ENCODE measurements at places on chromosomes 13 and 19.

DNA sequence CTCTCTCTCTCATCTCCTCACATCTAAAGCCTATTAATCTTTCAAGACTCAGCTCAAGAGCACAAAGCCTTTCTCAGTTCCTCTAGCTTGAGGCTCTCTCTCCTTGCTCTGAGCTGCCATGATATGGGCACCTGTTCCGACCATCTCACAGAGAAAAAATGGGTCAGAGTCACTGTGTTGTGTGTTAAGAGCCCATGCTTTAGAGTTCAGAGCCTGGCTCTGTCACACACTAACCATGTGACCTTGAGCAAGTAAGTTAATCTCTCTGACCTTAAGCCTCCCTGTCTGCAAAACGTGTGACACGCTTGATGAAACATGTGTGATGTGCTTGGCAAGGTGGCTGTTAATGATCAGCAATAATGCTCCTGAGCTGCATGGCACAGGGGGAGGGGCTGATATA, 245.2 kb downstream of the DLEU7 start:
- peak; percentile 80 for DNase-seq

- DNase-seq, result peak; percentile 81
These were observed 1066.7 kb upstream of the PCDH20 start for GRCh38 chr13:62482351-62482750.

GRCh38 chr13:95756072-95756471, 79.1 kb downstream of the DNAJC3 start:
- DNase-seq, result no peak

GRCh38 chr13:48739386-48739964, 85.7 kb downstream of the CYSLTR2 start:
- no peak for DNase-seq

DNA sequence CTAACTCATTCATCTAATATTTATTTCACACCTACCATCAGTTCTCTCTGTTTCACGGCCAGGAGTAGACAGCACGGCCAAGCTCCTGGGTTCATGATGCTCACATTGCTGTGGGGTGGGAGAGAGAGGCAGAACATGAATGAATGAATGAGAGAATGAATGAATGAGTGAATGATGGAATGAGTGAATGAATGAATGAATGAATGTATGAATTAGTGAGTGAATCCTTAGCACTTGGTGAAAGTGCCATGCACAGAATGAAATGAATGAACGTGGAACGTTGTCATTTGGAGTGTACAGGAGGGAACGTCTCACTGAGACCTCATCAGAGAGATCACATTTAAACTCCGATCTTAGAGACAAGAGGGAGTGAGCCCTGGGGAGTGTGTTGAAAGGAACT, 11.9 kb upstream of the KIR2DL4 start:
- no peak for DNase-seq

DNA sequence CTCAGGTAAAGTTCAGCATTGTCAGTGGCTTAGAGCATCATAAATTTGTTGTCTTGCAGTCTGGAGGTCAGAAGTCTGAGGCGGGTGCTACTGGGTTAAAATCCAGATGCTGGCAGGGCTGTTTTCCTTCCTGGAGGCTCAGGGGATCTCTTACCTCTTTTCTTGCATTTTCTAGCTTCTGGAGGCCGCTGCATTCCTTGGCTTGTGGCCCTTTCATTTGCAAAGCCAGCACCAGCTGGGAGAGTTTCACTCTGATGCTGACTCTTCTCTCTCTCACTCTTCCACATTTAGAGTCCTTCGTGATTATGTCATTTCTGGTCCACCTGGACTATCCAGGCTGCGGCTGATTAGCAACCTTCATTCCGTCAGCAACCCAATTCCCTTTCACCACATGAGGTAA, 38.1 kb upstream of the SLC10A2 start:
- no peak for DNase-seq

DNA sequence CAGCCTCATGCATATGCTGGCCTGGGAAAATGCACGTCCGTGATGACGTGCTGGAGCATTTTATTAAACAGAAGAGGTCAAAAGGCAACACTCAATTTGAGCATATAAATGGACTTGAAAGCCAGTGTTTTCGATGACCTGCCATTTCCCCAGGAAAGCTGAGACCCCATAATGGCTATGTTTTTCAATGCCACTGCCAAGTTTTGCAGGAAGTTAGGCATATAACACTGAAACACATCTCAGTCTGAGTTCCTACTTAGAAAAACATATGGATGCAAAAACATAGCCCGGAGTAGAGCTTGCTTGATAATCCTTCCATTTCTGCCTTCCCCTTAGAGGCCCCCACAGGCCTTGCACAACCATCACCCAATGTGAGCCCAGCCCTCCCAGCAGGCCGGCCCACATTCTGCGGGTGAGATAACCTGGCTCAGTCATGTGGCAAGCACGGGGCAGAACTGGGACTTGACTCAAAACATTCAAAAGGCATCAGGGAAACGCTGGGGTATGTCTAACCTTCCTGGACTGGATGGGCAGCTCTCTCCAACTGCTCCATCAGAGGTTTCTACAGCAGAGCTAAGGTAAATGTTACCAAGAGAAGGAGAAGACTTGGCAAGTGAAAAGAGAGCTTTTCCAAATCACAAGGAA, 24.9 kb downstream of the EPS15L1 start:
- no peak for DNase-seq

- DNase-seq, result no peak
These were observed 477.1 kb upstream of the SGCG start for GRCh38 chr13:22703601-22704209.

DNA sequence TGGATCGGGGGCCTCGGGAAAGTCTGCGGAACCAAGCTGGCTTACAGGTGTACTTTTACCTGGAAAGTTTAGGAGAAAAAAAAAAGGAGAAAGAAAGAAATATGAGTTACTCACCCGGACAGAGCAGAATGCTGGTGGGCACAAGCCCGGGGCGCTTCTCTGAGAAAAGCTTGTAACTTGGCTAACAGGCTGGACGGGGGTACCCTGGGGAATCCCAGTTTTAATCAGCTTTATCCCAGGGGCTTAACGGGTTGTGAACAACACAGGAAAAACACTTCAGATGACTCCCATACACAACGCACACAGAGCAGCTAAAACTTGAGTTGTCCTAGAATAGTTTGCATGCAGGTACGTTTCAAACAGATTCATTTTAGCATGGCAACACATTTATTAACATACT, 37.3 kb downstream of the KLF2 start:
- DNase-seq, result peak; percentile 92

DNA sequence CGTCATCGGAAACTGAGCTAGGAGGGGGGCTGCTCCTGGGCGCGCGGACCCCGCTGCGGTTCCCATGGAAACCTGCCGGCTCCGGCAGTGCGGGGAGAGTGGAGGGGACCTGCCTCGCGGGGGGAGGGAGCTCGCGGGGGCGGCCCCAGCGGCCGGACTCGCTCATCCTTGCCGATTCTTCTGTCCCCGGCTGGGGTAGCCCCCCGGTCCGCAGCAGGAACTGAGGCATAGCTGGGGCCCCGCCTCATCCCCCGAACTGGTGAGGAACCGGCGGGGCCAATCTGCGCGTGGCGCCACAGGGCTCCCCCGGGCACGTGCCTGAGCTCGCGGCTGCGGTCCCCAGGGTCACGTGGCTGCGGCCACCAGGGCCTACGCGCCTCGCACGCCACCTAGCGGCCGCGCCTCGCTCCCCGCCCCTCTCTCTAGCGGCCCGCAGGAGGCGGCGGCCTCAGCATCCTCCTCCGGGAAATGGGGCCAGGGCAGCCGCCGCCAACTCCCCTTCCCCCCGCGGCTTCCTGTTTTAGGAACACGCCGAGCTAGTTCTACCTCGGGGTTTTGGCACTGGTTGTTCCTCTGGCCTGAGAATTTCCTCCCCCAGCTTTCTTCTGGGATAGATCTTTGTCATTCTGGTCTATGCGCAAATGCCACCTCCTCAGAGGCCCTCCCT, 1.7 kb upstream of the ELAVL3 start:
- peak; percentile 88 for DNase-seq

Data from NCI-H82 (cell line).